ENCODE measurements at places on chromosomes 7 and 10.

GRCh38 chr7:47295606-47296005 is 286.3 kb downstream of the TNS3 start:
- DNase-seq: no peak

- no peak for DNase-seq
Observed at GRCh38 chr10:34854147-34854601, 39.1 kb upstream of the PARD3 start.

- DNase-seq: no peak
Observed at GRCh38 chr10:112395809-112396530, 22.1 kb downstream of the ACSL5 start.

DNA sequence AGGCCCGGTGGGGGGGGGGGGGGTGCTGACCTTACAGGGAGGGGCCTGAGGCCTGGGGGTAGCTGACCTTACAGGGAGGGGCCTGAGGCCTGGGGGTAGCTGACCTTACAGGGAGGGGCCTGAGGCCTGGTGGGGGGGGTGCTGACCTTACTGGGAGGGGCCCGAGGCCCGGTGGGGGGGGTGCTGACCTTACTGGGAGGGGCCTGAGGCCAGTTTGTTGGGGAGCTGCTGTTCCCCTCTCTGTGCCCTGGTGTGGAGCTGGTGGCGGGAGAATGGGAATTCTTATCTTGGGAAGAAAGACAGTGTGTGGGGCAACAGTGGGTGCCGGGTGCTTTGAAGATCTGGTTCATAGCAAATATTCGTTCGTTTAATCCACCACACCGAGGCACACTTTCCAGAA is 46.6 kb upstream of the CFAP46 start:
- no peak for DNase-seq

- DNase-seq: no peak
Observed at GRCh38 chr10:123580426-123580825, 85.7 kb upstream of the GPR26 start.

DNA sequence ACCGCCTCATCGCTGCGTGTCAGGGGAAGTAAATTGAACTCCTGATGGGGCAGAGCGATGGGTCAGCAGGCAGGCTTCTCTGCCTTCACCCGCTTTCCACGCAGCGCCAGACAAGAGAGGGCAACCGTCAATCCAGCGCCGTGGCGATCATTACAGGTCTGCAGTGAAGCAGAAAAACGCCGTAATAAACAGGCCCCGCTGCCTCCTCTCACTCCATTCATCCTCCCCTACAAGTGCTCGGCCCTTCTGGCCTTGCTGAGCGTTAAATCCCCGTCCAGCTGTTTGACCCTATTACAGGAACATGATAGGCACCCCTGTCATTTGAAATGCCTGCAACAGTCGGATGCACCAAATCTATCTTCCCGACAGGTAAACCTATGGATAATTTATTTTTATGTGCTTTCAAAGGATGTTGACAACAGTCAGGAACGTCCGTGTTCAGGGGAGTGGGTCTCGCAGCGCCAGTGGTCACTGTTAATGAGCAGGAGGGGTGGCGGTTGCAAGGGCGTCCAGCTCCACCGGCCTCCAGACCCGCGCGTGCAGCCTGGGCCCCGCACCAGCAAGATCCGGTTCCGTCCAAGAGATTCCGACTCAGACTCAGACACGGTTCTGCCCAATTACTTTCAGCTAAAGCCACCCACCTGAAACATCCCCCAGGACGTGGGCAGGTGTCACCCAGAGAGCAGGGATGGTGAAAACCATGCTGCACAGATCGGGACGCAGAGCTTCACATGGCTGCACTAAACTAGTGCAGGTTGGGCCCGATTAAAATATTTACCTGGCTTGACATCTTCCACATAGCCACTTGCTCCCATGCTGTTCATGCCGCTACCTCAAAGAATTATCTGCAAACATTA is 508.0 kb upstream of the MGMT start:
- no peak for DNase-seq

- no peak for DNase-seq
Observed at GRCh38 chr10:82811621-82812020, 936.6 kb downstream of the NRG3 start.

GRCh38 chr7:37035631-37036030 is 311.3 kb upstream of the AOAH start:
- no peak for DNase-seq

DNA sequence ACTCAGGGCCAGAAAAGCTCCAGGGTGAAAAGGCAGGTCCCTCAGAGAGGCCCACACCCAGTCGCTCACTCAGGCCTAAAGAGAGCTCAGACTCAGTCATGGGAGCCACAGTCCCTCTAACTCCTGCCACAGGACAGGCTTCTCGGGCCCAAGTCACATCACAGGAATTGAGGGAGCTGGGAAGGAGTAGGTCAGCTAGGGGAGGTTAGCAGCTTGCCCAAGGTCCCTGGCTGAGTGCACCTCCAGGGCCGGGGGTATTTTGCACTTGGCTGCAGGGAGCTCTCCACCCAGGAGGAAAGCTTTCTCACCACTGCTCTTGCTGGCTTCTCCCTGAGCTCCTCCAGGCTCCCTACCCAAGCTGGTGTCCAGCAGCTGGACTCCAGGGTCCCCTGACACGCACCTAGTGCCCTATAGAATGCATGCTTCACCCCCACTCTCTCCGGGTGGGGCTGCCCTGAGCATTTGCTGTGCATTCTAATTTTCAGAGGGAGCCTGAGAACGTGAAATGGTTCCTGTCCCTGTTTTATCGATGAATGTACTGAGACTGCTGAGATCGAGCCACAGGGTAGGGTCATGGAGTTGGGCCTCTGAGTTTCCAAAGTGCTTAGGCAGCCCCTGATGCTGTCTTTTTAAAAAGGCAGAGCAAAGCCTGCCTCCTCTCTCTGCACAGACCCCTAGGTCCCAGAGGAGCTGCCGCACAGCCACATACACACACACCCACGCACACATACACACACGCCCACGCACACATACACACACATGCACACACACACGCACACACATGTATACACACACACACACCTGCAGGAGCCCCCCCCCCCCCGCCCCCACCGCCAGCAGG is 37.9 kb upstream of the RET start:
- no peak for DNase-seq

- DNase-seq: peak; percentile 25
Observed at GRCh38 chr7:117296066-117296465, 26.8 kb downstream of the WNT2 start.

- DNase-seq: no peak
Observed at GRCh38 chr7:1539181-1539881, 8.8 kb downstream of the MAFK start.

- DNase-seq: no peak
Observed at GRCh38 chr10:48931188-48931587, 8.5 kb downstream of the LRRC18 start.

DNA sequence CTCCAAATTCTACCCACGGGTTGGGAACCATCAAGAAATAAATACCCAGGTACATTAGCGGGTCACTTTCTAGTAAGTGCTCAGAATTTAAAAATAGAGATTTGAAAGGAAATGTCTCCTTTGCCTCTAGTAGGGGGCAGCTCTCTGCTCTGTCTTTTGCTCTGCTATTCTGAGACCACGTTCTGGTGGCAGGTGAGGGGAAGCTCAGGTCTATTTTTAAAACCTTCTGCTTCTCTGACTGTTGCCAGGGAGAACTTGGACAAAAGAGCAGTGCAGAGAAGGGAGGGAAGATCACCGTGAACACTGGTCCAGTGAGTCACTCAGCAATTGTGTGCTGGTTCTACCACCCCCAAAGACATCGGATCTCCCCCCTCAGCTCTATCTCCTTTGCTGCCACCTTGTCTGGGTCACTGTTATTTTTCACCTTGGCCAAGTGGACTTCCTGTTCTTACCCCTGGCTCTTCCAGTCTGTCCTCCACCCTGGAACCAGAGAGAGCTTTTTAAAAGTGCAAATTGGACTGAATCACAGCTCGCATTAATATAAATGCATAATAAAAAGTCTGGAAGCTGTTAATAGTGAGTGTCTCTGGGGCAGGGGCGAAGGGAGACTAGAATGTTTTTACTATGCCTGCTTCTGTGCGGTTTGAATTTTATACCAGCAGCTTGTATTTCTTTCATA is 72.4 kb upstream of the LOXL4 start:
- DNase-seq: no peak

DNA sequence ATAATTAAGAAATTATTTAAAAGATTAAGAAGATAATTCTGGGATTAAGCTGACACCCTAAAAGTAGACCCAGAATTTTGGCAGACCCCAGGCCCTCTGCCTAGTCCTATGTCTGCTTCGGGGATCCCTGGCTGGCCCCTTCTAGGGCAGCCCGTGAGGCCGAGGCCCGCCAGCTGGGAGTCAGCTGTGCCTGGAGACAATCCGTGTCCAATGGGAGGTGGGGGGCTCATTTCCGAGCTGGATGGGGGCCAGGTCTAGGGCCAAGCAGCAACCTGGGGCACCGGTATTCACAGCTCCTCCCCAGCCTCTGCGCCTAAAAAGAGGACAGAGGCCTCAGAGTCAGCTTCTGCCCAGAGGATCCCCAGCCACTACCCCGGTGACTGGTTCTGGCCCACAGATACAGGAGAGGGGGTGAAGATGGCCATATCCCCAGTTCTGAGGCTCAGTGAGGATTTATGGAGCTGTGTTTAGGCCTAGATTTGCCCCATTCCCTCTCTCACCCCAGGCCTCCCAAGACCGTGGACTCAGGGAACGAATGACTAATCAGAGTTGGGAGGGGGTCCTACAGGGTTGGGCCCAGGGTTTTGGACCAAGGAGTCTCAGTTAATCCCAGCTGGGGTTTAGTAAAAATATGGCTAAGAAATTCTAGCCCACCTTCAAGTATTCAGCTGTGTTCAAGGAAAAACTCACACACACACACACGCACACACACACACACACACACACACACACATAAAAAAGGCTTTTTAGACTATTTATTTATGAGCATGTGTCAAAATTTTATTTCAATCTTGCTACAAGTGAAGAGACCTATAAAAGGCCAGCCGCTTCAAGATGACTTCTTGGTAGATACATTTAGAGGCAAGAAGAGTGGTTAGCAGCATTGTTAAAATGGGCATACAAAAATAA is 37.4 kb upstream of the LBX1 start:
- DNase-seq: no peak

DNA sequence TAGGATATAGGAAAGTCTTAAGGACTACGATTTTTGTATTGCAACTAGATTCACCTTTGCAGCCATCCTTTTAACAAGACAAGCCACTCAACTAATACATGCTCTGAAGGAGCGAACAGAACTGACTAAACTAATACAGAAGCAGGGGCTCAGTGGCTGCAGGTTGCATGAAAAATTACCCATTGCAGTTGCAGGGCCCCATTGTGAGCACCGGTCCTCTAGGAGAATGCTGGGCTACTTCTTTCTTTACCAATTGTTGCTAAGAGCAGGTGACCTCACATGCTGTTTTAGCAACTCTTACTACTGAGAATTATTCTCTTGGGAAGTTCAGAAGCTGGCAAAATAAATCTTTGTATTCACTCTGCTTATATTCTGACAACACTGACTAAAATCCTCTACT is 64.0 kb upstream of the ANKRD1 start:
- no peak for DNase-seq

- DNase-seq: no peak
Observed at GRCh38 chr7:122067077-122067476, 77.0 kb downstream of the AASS start.

DNA sequence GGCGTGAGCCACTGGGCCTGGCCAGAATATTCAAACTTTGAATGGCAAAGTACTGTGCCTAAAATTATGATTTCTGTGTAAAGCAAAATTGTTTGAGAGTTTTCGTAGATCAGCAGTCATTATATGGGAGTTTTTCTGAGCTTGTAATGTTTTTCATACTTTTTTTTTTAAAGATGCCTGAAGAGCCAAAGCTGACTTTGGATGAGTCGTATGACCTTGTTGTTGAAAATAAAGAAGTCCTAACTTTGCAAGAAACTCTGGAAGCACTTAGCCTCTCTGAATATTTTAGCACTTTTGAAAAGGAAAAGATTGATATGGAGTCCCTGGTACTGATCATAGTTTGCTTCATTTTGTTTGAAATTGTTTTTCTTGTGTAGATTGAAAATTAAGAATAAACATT is 26.7 kb downstream of the SEC23IP start:
- no peak for DNase-seq

DNA sequence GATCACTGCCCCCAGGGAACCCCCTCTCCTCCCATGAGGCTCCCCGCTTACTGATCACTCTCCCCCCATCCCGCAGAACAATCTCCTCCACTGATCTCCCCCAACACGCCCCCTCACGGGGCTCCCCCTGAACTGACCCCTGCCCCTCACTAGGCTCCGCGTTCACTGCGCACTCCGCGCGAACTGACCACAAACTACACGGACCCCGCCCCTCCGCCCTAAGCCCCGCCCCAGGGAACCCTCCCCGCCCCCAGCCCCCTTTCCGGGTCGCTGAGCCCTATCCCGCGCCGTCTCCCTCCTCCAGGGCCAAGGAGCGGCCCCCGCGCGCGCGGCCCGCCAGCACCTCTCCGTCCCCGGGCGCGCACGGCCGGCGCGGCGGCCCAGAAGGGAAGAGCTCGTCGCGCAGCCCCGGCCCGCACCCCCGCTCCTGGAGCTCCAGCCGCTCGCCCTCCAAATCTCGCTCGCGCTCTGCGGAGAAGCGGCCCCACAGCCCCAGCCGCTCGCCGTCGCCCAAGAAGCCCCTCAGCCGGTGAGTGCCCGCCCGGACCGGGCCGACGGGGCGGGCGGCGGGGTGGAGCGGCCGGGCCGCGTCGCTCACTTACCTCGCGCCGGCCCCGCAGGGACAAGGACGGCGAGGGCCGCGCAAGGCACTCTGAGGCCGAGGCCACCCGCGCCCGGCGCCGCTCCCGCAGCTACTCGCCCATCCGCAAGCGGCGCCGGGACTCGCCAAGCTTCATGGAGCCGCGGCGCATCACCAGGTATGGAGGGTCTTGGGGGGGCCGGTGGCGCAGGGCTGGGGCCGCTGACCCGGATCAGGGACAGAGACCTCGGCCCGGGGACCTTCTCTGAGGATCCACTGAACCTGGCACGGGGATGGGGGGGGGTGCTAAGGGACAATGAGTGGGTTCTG is 19.9 kb upstream of the HSPB1 start:
- DNase-seq: no peak

- no peak for DNase-seq
Observed at GRCh38 chr10:59954296-59954695, 47.9 kb upstream of the CCDC6 start.

DNA sequence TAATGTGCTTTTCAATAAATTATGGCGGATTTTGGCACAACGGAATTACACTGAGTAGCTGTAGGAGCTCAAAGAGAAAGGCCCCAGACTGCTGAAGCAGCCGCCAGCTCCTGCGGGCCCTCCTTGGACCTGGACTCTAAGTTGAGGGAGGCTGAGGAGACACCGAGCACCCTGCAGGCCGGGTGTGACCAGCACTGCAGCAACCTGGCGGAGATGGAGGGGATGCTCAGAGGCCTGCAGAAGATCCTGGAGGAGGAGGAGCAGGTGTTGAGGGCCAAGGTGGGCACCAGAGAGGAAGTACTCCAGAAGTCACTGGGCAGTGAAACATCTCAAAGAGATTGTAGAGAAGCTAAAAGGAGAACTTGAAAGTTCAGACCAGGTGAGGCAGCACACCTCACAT is 33.0 kb upstream of the POM121L12 start:
- DNase-seq: no peak

GRCh38 chr7:4479367-4480039 is 202.6 kb upstream of the FOXK1 start:
- peak; percentile 65 for DNase-seq

GRCh38 chr10:60722623-60723022 is 55.7 kb upstream of the CDK1 start:
- DNase-seq: no peak

- DNase-seq: no peak
Observed at GRCh38 chr7:30918676-30919075, 7.0 kb downstream of the AQP1 start.

GRCh38 chr7:587767-588166 is 68.1 kb upstream of the PDGFA start:
- no peak for DNase-seq

- no peak for DNase-seq
Observed at GRCh38 chr7:148547951-148548350, 42.6 kb upstream of the C7orf33 start.
